Anterior cingulate cortex (tissue), 58 donors: ENCODE measurements at places on chromosomes 5 and 9.

GRCh38 chr5:159641371-159642039 lies 274.8 kb upstream of the ADRA1B start:
- DNase-seq: no peak

DNA sequence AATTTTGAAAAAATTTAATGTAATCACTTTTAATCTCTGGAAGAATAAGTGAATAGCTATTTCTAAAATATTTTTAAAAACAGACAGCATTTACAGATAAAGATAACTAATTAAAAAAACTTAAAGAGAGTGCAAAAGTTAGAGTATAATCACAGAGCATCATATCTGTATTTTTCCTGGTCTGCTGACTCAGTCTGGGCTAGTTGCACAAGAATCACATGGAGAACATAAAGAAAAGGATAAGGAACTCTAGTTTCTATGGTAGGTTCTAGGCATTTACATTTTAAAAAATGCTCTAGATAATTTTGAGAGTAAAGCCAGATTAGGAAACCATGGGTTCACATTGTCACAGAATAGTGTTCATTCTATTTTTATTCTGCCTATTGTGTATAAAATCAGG lies 347.4 kb downstream of the PSAT1 start:
- DNase-seq: no peak

DNA sequence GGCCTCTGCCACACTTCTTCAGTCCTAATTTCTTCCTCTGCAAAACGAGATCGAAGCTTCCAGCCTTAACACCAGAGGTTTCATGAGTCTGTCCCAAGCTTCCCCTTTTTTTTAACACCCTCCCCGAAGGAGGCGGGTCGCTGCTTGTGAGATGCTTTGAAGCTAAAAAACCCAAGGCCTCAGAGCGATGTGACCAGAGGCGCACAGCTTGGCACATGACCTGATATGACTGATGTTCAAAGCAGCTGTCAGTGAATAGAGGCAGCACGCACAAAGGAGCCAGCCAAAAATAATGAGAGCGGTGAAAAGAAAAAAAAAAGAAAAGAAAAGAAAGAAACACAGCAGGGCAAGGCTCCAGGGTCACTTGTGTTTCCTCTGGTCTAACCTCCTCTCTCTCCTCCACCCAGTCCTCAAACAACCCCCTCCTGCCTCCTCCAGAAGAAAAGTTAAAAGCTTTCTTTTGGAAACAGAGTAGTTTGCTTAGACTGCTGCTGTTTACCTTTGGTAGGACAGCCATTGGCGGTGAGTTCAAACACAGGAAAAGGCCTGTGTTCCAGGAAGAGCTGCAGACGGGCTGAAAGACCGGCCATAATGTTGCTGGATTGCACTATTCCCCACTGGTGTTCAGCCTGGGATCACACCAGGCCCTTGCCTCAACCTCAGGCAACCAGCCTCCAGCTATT lies 10.9 kb upstream of the ZNF366 start:
- no peak for DNase-seq

- DNase-seq: no peak
Observed at GRCh38 chr5:107469064-107469463, 201.7 kb downstream of the EFNA5 start.

DNA sequence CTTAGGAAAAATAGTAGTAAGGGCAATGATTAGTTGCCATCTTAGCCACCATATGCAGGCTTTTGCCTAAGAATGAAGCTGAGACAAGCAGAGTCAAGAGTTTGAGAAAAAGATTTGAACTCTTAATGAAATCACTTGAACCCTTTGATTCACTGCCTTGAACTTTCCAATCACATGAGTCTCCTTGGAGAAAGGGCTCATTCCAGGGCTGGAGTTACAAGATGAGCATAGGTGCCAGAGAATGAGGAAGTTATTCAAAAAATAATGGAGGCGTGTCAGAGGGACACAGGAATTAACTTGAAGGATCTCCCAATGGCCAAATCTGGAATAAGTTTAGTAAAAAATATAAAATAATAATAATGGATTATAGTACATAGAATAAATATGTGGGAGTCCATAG lies 35.3 kb downstream of the MAT2B start:
- no peak for DNase-seq

DNA sequence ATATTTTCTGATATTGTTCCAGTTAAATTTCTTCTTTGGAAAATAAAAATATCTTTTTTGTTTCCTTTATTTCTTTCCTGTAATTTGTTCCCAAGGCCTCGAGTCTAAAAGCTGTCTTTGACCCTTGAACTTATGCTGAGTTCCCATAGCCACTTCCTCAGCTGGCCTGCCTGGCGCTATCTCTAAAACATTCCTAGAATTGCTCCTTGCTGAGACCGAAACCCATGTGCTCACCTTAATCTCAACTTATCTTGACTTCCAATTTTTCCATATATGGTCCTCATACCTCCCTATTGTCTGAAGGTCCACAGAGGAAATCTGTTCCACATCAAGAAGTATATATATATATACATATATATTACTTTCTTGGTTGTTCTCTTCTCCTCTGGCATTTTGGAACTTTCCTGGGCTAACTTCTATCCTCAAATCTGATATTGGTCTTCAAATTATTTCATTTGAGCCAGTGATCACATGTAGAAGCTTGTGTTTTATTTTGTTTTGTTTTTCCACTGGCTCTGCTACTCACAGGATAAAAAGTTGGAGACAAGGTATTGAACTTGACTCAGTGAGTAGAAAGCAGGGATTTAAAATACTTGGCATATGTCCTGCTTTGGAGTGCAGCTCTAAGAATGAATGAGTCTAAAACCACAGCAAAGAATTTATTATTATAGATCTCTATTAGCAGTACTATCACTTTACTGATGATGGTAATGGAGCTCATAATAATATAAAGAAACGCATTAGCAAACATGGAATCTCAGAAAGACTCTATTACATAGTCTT lies 45.2 kb downstream of the ENC1 start:
- no peak for DNase-seq

DNA sequence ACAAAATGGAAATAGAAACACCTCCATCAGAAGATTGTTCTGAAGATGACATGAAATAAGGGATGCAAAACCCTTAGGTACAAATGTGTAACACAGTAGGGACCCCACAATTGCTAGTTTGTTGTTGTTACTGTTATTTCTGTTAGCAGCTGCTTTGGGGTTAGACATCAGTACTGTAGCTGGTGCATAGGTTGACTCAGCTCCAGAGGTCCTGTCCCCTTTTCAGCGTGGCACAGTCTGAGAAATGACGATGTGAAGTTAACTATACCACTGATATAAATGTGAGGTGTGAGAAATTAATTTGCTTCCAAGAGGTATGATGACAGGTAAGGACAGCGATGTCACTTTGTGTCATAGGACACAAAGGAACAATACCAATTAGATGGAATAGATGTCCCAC lies 384.6 kb upstream of the KLF4 start:
- DNase-seq: no peak

DNA sequence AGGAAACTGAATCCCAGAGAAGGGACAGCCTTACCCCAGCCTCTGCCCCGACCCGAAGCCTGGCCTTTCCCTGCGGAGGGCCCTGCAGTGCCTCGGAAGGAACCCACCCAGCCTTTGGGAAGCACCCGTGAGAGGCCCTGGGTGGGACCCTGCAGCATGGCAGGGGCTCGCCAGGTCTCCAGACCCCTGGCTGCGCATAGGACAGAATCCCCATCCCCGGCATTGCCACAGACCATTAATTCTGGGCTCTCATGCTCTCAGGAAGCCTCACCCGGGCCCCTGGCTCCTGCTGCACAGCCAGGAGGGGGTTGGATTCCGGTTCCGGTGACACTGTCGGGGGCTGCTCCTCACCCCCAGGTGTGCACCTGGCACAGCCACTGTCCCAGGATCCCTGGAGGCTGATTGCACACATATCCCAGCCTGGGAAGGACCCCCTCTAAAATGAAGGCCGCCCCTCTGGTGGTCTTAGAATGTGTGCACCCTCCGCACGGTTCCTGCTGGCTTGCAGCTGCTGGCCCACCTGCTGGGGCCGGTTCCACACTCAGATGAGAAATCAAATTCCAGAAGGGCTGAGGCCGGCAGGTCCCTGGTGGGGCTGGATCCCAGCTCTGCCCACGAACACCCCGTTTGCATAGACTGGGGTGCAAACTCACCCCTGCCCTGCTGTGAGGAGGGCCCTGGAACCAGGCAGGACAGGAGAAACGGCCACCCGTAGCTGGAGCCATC lies 4.7 kb downstream of the EGFL7 start:
- DNase-seq: no peak

DNA sequence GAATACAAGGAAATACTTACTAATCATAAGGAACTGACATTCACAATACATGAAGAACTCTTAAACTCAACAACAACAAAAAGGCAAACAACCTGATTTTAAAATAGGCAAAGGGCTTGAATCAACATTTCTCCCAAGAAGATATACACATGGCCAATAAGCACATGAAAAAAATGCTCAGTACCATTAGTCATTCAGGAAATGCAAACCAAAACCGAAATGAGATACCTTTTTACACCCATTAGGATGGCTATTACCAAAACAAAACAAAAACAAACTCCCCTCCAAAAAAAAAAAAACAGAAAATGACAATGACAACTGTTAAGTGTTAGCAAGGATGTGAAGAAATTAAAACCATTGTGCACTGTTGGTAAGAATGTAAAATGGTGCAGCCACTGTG lies 104.1 kb upstream of the ZNF462 start:
- DNase-seq: no peak

DNA sequence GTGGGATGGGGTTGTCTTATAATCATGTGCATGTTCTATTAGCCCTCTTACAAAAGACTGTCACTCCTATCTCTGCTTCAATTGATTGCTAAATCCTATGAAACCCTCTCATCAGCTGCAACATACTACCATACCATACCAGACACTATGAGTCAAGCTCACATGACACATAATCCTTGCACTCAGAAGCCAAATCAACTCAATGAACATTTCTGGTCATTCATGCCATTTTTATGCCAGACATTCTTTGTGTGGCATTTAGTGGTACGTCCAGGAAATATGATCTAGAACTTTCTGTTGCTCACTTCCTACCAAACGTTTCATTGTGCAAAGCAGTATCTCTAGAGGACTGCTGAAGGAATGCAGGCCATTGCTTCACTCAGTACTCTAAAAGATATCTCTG lies 159.2 kb upstream of the GNA14 start:
- no peak for DNase-seq

- DNase-seq: no peak
Observed at GRCh38 chr9:115671963-115672305, 481.7 kb upstream of the PAPPA start.

DNA sequence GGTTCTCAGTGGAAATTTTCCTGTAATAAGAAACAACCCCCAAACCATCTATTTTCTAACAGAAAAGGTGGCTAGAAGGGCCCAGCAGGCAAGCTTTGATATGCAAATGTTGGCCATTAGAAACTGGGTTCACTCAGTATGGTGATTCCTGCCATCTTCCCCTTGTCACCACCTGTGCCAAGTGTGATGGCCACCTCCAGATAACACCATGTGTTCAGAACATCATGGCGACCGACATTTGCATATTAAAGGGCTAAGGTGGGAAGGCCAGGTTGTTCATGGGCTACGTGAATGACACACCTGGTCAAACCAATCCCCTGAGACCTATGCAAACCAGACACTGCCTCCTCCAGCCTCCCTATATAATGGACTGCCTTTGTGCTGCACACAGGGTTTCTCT lies 20.4 kb downstream of the FOXE1 start:
- DNase-seq: no peak

DNA sequence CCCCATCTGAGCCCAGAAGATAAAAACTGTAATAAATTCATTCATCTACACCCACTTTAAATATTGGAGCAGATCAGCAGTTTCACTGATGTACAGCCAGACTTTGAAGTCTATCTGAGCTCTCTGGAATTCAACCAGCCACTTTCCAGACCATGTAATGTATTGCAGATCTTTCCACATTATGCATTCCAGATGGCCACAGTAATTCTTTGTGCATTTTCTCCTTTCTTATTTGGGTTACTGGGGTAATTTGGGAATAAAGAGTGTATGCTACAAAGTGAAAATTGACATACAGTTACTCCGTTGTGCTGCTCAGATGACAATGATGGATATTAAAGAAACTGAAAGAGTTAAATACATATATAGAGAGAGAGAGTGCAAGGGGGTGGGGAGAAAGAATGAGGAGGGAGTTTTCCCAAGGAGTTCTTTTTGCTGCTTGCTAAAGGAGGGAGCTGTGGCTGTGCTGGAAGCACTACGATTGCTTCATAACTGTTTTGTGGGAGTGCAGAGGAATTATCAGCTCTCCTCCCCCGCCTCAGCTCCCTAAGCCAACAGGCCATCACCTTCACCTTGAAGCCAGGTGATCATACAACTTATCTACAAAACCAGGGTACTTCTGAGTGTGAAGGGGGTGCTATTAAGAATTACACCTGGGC lies 152.8 kb downstream of the GAS1 start:
- no peak for DNase-seq

GRCh38 chr5:140328036-140328764 lies 18.2 kb downstream of the HBEGF start:
- DNase-seq: no peak

DNA sequence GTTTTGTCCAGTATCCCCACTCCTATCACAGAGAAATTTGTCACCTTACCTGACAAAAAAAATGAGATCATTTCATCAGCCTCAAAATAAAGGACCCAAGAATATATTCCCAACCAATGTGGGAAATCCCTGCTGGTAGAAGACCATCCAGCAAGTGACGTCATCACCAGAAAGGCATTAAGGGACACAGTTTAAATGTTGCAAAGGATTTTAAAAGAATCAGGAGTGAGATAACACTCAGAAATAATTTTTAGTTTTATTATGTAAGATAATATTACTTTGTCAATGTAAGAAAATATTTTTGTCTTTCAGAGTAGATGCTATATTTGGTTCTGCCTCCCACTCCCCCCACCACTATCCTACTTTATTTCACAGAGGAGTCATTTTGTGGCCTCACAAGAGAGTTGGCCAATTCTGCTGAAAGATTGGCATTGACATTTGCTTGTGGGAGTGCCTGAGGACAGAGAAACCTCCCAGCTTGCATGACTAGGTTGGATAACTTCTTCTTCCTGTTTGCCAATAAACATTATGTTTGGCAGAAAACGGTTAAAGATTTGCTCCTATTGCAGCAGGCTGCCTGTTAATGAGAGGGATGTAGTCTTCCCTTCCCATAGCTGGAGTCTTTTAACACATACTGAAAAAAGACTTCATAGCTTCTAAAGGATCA lies 288.6 kb upstream of the DAB2 start:
- no peak for DNase-seq
